ENCODE measurements at places on chromosomes 2 and 18.

- no peak overlapping the region for H3K27ac ChIP-seq
- DNase-seq, result no peak
- no peaks in the 10 kb centered on the region for H3K4me1 ChIP-seq
- no peak overlapping the region for H3K4me3 ChIP-seq
Measured at GRCh38 chr2:128550389-128550788, 231.7 kb upstream of the HS6ST1 start.

DNA sequence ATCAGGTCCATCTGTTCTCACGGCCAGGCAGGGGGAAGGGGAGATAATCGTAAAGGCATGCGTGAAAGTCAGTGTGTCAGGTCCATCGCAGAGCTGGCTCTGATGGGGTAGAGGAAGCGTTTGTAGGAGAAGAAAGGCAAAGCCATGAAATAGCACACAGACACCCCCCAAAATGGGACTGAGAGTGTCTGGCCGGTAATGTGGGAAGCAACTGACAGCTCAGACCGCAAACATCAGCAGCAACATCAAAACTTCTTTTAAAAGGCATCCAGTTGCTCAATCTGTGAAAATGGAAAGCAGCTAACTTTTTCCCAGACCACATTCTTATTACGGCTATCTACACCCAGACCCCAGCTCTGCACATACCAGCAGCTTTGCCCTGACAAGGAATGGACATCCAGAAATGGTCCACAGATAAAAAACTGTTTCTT, 232.6 kb downstream of the EN1 start:
- H3K4me3 ChIP-seq, result no peak overlapping the region
- no peak overlapping the region for H3K27ac ChIP-seq
- H3K4me1 ChIP-seq, result no peaks in the 10 kb centered on the region
- H3K36me3 ChIP-seq, result no peaks in the 10 kb centered on the region

GRCh38 chr2:98460573-98461497, 16.2 kb downstream of the INPP4A start:
- H3K36me3 ChIP-seq, result no peaks in the 10 kb centered on the region
- H3K27me3 ChIP-seq, result no peaks in the 10 kb centered on the region
- no peaks in the 10 kb centered on the region for H3K4me1 ChIP-seq
- no peak overlapping the region for H3K27ac ChIP-seq

DNA sequence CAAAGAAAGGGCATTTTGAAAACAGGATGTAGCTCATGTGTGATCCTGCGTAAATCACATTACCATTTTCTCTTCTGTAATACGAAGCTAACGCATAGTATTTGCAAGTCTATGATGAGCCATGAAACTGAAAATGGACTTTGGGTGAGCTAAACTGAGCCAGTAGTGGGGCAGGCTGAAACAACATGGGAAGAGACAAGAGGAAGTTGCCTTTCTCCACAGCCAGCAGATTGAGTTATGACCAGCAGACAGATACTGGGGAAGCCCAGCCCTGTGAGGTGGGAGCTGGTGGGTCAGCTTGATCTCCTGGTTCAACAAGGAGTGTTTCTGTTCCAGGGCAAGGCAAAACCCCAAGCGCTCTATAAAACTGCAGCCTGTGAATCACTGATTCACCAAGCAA, 11.8 kb downstream of the CYRIA start:
- H3K27me3 ChIP-seq, result no peaks in the 10 kb centered on the region
- H3K4me1 ChIP-seq, result peaks cover 9% of the 10 kb centered on the region

DNA sequence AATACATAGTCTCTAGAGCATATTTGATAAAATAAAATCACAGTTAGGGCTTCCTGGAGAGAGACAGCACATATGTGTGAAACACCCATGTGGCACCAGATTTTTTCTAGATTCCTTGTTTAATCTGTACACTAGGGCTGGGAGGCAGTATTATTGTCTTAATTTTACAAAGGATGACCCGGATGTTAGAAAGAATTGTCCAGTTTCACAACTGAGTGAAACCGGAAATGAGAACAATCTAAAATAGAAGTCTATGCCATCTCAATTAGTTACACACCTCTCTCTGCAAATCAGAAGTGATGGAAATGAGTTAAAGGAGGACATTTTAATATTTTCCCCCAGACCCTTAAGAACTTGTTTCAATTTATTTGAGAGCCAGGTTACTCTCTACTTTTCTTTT, 463.7 kb upstream of the DSEL start:
- no peak overlapping the region for H3K4me3 ChIP-seq
- H3K36me3 ChIP-seq, result no peaks in the 10 kb centered on the region
- no peaks in the 10 kb centered on the region for H3K4me1 ChIP-seq
- no peak for DNase-seq
- H3K27me3 ChIP-seq, result no peaks in the 10 kb centered on the region
- no peak overlapping the region for H3K27ac ChIP-seq

DNA sequence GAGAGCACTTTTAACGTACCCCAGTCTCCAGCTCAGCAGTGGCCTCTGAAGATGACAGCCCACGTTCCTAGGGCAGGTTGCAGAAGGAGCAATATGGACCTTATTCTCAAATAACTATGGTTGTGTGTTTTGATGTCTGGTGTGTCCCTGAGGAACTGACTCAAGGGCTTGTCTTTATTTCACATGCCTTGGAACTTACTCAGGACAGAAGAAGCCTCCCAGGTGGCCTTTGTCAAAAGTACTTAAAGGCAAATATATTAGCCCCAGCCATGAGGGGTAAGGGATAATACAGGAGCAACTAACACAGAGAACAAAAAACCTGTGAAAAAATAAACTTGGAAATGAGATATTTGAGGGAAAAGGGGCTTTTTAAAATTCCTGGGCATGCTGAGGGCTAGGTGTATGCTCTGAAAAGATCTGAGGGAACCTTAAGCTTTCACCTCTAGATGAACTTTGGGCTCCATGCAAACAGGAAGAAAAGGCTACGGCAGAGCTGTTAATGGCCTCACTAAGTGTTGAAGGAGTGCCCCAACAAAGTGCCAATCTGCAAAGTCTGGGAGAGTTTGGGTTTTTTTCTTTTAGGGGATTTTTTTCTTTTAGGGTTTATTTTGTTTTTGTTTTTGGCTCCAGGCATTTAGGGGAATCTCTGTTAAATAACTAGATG, 40.3 kb downstream of the SRBD1 start:
- H3K4me3 ChIP-seq, result no peak overlapping the region
- DNase-seq, result no peak
- H3K27ac ChIP-seq, result no peak overlapping the region
- no peaks in the 10 kb centered on the region for H3K36me3 ChIP-seq
- no peaks in the 10 kb centered on the region for H3K4me1 ChIP-seq
- H3K27me3 ChIP-seq, result no peaks in the 10 kb centered on the region

GRCh38 chr2:159637988-159638501, 21.7 kb upstream of the BAZ2B start:
- H3K36me3 ChIP-seq, result no peaks in the 10 kb centered on the region
- no peak overlapping the region for H3K27ac ChIP-seq
- no peaks in the 10 kb centered on the region for H3K27me3 ChIP-seq
- no peak for DNase-seq
- H3K4me1 ChIP-seq, result no peaks in the 10 kb centered on the region

- H3K27me3 ChIP-seq, result no peaks in the 10 kb centered on the region
- H3K4me3 ChIP-seq, result no peak overlapping the region
- DNase-seq, result no peak
- no peak overlapping the region for H3K27ac ChIP-seq
Measured at GRCh38 chr2:216731465-216731864, 36.1 kb upstream of the IGFBP5 start.

DNA sequence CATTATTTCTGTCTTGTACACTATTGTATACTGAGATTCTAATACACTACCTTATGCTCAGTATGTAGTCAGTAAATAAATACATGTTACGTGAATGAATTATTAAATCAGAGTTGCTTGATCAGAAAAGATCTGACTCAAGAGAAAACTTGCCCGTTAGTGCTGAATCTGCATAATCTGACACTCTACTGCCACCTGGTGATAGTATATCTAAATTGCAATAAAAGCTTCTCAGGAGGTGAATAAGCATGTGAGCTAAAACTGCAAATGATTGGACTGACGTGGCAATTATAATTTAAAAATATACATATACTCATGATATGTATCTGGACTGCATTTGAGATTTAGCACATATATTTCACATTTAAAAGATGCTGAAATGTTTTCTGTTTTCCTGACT, 70.4 kb downstream of the KIAA1328 start:
- no peaks in the 10 kb centered on the region for H3K27me3 ChIP-seq
- H3K36me3 ChIP-seq, result no peaks in the 10 kb centered on the region
- no peaks in the 10 kb centered on the region for H3K4me1 ChIP-seq
- no peak for DNase-seq

DNA sequence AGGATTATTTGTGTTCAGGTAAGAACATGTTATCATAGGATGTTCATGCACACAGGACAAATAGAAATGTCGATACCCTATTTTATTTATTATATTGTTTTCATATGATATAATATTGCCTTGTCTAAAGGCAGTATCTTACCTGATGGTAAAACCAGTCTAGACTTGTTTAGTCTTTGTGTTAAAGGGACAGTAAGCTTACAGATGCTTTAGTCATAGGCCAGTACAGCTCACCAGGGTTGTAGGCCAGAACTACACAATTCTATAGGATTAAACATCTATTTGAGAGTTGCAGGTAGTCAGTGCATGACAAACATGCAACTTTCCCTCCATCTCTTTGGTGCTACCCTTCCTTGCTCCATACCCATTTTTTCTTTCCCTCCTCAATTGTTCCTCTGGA, 158.5 kb downstream of the GALNT3 start:
- H3K4me3 ChIP-seq, result no peak overlapping the region
- H3K27me3 ChIP-seq, result no peaks in the 10 kb centered on the region
- H3K27ac ChIP-seq, result no peak overlapping the region
- H3K4me1 ChIP-seq, result no peaks in the 10 kb centered on the region
- no peak for DNase-seq

DNA sequence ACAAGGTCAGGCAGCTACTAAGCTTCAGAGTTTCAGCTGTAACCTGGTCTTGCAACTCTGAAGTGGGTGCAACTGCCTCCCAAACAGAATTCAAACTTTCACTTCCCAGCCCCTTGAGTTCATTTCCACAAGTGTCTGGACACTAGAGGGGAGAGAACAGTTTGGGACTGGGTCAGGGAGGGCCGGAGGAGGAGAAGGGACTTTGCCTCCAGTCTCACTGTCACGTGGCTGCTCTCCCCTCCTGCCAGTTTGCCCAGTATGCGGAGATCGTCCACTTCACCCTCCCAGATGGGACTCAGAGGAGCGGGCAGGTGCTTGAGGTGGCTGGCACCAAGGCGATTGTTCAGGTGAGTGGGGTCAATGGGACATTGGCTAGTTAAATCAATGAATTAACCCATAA, 20.6 kb upstream of the ANKRD53 start:
- no peaks in the 10 kb centered on the region for H3K27me3 ChIP-seq
- H3K27ac ChIP-seq, result no peak overlapping the region
- H3K4me1 ChIP-seq, result no peaks in the 10 kb centered on the region

DNA sequence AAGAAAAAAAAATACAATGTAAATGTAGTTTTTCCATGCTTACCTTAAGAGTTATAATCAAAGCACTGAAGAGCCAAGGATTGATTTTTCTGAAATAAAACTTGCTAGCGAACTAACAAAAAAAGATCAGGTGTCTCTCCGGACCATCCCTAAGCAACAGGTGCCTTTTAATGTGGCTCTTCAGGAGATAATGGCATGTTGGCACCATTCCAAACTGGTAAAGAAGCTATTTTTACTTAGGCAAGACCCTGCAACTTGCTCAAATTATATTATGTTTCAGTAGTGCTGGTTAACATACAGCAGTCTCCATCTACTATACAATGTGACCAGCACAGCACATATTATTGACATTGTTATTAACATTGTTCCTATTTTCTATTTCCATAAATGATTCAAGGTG, 2.3 kb upstream of the GCC2 start:
- no peaks in the 10 kb centered on the region for H3K36me3 ChIP-seq
- no peak overlapping the region for H3K4me3 ChIP-seq
- no peak for DNase-seq
- peaks cover 3% of the 10 kb centered on the region for H3K4me1 ChIP-seq
- H3K27me3 ChIP-seq, result no peaks in the 10 kb centered on the region

GRCh38 chr2:31003749-31004148, 134.5 kb downstream of the GALNT14 start:
- H3K4me3 ChIP-seq, result no peak overlapping the region
- no peaks in the 10 kb centered on the region for H3K4me1 ChIP-seq
- no peak overlapping the region for H3K27ac ChIP-seq
- no peaks in the 10 kb centered on the region for H3K27me3 ChIP-seq

DNA sequence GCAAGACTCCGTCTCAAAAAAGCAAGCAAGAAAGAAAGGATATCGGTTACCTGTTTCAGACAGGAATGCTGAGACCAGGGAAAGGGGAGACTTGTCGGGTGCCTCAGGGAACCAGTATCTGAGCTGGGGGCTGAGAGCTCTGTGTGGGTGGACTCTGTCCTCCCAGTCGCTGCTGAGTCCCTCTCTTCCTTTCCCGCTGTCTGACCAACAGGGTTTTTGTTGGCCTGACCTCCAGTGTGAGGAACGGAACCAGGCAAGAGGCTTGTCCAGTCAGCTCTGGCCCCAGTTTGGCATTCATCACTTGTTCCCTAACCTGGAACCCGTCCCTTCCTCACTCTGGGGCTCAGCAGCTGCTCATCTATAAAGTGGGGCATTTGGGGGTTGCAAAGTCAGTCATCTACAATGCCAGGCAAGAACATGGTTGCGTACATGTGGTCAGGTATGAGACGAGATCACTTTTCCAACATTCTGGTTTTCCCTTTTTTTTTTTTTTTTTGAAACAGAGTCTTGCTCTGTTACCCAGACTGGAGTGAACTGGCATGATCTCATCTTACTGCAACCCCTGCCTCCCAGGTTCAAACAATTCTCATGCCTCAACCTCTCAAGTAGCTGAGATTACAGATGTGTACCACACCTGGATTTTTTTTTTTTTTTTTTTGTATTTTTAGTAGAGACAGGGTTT, 116.4 kb downstream of the PLB1 start:
- H3K4me1 ChIP-seq, result peaks cover 18% of the 10 kb centered on the region
- H3K4me3 ChIP-seq, result no peak overlapping the region
- no peak overlapping the region for H3K27ac ChIP-seq
- H3K27me3 ChIP-seq, result no peaks in the 10 kb centered on the region
- H3K36me3 ChIP-seq, result no peaks in the 10 kb centered on the region
- DNase-seq, result peak; percentile 21

DNA sequence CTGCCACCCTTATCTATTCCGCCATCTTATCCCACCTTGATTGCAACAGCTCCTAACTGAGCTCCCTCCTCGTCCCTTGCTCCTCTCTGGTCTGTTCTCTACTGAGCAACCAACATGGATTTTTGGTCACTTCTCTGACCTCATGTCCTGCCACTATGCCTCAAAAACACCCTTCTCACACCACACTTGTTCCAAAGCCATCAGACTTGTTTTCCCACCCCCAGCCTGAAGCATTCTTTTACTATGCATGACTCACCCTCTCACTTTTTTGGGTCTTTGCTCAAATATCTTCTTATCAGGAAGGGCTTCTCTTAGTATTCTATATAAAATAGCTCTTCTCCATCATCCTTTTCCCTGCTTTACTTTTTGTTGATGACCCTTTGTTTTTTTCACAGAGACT, 2.7 kb upstream of the FAM237A start:
- no peaks in the 10 kb centered on the region for H3K4me1 ChIP-seq
- H3K27ac ChIP-seq, result no peak overlapping the region
- no peak overlapping the region for H3K4me3 ChIP-seq
- no peaks in the 10 kb centered on the region for H3K36me3 ChIP-seq
- H3K27me3 ChIP-seq, result peaks cover 6% of the 10 kb centered on the region
- DNase-seq, result no peak

- DNase-seq, result no peak
- no peaks in the 10 kb centered on the region for H3K4me1 ChIP-seq
- H3K27me3 ChIP-seq, result no peaks in the 10 kb centered on the region
- no peak overlapping the region for H3K27ac ChIP-seq
Measured at GRCh38 chr2:127593228-127594115, 52.5 kb upstream of the GPR17 start.

All from pancreas (tissue), 10 donors.